ENCODE measurements at places on chromosomes 6 and 20. TPM values are rescaled to one million over a fixed set of nuclear protein-coding genes. Genes with fewer than 3 reads are reported as not detected.
A peak's percentile ranks its signal among the peaks of the same experiment; 100 is the strongest.

DNA sequence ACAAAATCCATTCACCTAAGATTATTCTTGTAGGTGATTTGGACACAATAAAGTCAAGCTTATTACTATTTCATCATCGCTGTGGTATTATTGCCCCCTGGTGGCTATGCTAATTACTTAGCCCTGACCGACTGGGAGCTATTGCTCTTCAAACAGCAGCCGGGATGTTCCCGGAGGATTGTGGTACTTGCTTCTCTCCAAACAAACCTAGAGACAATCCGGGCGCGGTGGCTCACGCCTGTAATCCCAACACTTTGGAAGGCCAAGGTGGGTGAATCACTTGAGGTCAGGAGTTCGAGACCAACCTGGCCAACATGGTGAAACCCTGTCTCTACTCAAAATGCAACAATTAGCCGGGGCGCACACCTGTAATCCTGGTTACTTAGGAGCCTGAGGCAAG is 15.4 kb upstream of the STMND1 start:
- DNase-seq, result peak; percentile 86

- DNase-seq, result peak; percentile 46
Measured at GRCh38 chr20:32296819-32297420, 19.5 kb downstream of the KIF3B start.

- DNase-seq, result no peak
Measured at GRCh38 chr20:17490501-17490900, 40.7 kb downstream of the BFSP1 start.

DNA sequence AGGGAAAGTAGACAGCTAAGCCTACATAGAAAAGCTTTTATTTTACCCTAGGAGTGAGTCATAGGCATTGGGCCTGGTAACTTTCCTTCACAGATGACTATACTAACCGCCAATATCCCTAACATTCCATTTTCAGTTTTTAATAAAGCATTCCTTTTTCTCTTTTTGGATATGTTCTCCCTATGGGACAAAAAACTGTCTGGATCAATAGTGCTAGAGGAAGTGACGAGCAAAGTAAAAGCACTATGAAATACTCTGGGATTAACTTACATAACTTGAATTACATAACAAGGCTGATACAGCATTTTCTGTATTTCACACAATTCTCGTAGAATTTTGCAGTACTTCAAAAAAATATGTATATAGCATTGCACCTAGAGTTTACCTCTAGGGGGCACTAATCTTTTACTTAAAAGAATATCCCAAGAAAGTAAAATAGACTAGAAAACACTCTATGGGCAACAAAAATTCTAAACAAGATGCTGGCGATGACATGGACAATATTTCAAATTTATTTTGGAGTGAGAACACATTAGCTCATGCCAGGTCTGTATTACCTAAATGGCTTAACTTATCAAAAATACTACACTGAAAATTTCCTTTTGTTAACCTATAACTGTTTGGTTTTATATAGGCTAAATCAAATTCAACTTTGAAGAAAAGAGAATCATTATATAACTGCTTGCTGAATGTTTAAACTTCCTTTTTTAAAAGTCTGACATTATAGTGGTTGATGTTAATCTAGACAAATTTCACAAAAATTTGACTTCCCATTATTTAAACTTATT is 66.3 kb upstream of the DST start:
- peak; percentile 92 for DNase-seq

DNA sequence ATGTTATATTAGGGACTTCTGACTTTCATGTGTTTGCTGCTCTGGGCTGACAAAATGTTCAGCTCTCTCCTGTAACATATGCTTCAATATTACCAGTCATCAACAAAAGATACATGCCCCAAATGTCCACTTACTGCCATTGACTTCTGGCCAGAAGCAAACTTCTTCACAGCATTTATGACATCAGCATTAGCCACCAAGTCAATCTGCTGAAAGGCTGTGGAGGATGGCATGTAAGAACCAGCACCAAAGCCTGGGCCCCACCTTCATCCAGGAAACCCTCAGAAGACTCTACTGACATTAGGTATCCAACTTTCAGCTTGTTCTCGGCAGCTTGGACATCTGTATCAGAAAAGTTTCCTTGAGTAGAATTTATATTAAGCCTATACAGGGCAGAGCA is 595.5 kb downstream of the COL12A1 start:
- DNase-seq, result no peak

GRCh38 chr20:24589815-24590177 is 120.4 kb downstream of the SYNDIG1 start:
- no peak for DNase-seq

DNA sequence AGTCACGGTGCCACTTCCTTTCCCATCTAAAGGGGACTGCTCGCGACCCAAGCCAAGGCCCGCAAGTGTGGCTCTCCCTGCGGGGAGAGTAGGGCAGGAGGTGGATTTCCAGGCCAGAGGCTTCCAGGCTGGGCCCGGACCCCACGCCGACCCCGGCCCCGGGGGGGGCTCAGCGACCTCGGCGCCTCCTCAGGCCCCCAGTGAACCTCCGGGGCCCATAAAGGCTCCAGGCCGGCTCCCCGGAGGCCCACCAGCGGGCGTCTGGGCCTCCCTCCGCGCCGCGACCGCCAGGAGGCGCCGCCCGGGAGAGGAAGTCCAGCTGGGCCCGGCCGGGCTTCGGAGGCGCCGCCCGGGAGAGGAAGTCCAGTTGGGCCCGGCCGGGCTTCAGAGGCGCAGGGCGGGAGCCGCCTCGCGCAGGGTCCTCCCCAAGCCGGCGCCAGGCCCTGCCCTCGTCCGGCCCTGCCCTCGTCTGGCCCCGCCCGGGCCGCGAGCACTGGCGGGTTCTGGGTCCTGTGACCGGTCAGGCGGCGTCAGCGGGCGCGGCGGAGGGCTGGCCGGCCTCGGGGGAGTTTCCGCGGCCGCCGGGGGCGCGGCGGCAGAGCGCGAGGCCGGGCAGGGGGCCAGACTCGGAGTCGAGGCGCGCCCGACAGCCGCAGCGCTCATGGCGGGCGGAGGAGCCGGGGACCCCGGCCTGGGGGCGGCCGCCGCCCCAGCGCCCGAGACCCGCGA is at the start of gene RAB32:
TSS of gene RAB32 (plus strand) at position 623 of the 729 bp plus-strand sequence. CDS start at position 662, 39 bp downstream.
- DNase-seq, result peak; percentile 92

GRCh38 chr20:60822699-60823607 is 429.1 kb upstream of the CDH4 start:
- DNase-seq, result no peak

The DACT2 gene
- 0.98 TPM for total RNA-seq

GRCh38 chr20:59752101-59752586 is 147.8 kb downstream of the PHACTR3 start:
- DNase-seq, result no peak

- DNase-seq, result no peak
Measured at GRCh38 chr6:123635144-123635543, 1.6 kb downstream of the TRDN start.

DNA sequence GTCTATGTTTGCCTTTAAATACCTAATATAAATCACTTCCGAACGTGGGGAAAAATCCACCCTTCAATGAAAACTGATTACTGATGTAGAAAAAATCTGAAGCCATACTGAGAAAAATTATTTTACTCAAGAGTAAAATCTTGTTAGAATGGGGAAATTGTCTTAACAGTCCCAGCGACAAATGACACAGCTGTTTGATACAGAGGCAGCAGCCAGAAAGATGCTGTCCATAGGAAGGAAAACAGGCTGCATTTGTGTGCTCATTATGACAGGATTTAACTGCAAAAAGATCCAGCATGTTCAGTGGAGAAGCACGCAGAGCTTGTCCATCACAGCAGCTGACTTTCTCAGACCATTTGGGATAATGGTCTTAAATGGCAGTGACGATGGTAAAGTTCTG is 443.0 kb downstream of the TFAP2B start:
- DNase-seq, result no peak

GRCh38 chr20:51400051-51400926 is 142.2 kb downstream of the NFATC2 start:
- no peak for DNase-seq

- peak; percentile 18 for DNase-seq
Measured at GRCh38 chr20:43459022-43459942, 1.6 kb downstream of the SRSF6 start.

The KCNB1 gene
- total RNA-seq, result 0.41 TPM

The DDO gene
- 2.3 TPM for total RNA-seq

GRCh38 chr20:51789434-51789833 is 12.9 kb downstream of the SALL4 start:
- DNase-seq, result no peak

The OTOR gene
- not detected for total RNA-seq

DNA sequence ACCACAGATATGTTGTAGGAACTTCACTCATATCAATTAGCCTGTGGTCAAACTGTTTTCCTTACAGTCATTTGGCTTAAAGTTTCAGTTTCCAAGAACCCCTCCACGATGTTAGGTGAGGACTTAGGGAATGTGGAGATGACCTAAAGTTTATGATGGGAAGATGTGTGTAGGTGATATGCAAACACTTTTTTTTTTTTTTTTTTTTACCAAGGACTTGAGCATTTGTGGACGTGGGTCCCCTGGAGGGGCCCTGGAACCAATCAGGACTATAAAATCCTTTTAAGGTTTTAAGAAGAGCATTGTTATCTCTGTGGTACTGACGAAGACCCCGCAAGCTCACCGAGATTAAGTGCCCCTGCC is 478 bp upstream of the MTHFD1L start:
- DNase-seq, result peak; percentile 43

The KIF16B gene
- total RNA-seq, result 17.7 TPM

The ZNF831 gene
- 0.98 TPM for total RNA-seq

DNA sequence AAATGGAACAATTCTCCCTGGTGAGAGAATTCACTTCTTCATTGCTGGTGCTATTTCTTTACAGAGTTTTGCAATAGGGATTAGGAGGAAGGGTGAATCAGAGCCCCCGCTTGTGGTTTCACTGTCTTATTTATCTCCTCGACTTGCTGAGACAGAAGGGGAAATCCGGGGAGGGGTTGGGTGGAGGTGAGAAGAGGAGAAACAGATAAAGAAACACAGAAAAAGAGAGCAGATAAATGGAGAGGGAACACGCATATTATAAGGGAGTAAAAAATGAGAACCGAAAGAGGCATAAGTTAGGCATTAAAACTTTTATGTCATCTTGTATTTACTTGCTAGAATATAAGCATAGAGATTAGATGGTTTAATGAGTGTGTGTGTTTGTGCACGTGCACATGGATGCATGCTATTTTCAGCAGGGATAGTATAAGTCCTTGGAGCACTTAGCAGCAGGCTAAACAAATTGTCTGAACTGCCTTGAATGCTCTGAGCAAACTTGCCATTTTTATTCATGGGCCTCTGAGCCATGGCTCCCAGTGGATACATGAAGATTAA is 105.0 kb downstream of the OLIG3 start:
- DNase-seq, result no peak

The SRSF12 gene
- 0.09 TPM for total RNA-seq

DNA sequence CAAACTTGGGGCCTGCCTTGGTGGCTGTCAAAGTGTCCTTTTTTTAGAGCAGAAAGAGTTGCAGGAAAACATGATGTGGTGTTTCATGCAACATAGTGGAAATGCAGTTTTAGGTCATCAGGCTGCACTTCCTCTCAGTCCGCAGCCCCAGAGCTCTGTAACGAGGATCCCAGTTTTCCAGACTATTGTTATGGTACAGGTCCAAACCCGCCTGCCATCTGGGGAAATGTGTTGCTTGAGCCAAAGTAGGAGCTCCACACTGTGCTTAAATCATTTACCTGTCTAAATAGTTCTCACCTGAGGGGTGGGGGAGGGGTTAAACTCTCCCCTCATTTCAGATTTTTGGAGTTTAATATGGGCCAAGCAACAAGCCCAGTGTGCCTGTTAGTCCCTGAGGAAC is 59.8 kb downstream of the GOPC start:
- no peak for DNase-seq

- no peak for DNase-seq
Measured at GRCh38 chr20:32232326-32232886, 24.7 kb downstream of the POFUT1 start.

- DNase-seq, result peak; percentile 13
Measured at GRCh38 chr20:36726168-36726567, 19.7 kb downstream of the NDRG3 start.

The CYP21A2 gene
- total RNA-seq, result 1.3 TPM

The PBOV1 gene
- total RNA-seq, result not detected

GRCh38 chr6:17419189-17419575 is 25.8 kb downstream of the CAP2 start:
- no peak for DNase-seq

GRCh38 chr6:42046464-42047212 is 3.7 kb upstream of the TAF8 start:
- peak; percentile 58 for DNase-seq

DNA sequence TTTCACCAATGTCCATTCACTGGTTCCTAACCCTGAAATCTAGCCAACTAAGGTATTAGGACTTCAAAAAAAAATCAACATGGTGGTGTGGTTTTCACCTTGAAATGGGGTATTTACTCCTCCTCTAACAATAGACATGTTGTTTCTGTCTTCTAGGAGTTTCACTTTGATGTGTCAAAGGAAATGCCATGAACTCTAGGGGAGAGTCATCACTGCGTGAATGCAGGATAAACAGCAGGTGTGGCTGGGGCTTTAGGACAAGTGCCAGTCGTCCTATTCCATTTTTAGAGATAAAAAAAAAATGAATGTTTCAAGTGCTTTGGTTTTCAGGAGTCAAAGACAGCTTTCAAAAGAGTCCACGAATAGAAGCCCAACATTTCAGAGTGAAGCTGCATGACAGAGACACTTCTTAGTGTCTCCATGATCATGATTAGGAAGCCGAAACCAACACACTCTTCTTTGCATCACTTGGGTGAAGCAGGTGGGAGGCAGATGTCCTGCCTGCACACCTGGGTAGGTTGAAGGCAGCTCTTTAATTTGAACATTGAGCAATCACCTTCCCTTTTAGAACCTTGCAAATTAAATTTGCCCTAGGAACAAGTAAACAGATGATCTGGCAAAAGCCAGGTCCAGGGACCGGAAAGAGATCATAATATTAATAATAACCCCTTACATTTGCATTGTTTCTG is 328.5 kb upstream of the PRDM1 start:
- DNase-seq, result no peak

- DNase-seq, result no peak
Measured at GRCh38 chr6:40611912-40612311, 24.7 kb upstream of the LRFN2 start.

The GJA10 gene
- not detected for total RNA-seq

The PDYN gene
- total RNA-seq, result not detected

The OR2B2 gene
- total RNA-seq, result not detected

DNA sequence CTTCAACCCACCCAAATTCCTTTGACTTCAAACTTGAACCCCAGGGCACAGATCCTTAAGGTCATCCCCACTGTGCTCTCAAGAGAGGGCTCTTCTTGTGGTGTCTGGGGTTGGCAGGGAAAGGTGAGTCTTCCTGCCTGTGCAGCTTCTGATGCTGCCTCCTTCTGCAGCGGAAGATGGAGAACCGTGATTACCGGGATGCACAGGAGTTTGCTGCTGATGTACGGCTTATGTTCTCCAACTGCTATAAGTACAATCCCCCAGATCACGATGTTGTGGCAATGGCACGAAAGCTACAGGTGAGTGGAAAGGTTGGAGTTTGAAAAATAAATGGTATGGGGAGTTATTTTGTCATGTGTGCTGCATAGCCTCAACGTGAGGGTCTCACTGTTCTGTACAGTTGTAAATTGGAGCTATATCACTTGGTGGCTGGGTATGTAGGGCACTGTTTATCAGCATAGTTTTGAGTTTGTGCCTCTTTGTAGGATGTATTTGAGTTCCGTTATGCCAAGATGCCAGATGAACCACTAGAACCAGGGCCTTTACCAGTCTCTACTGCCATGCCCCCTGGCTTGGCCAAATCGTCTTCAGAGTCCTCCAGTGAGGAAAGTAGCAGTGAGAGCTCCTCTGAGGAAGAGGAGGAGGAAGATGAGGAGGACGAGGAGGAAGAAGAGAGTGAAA is 9.0 kb downstream of the BRD2 start:
- DNase-seq, result no peak
